ENCODE measurements at places on chromosomes 12 and 14.

DNA sequence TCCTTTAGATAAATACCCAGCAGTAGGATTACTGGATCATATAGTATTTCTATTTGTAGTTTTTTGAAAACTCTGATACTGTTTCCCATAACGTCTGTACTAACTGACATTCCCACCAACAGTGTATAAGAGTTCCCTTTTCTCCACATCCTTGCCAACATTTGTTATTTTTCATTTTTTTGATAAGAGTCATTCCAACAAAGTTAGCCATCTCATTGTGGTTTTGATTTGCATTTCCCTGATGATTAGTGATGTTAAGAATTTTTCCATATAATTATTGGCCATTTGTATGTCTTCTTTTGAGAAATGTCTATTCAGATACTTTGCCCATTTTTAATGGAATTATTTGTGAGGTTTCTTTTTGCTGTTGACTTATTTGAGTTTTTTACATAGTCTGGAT lies 486.0 kb downstream of the FLRT2 start:
- DNase-seq: peak; percentile 21

DNA sequence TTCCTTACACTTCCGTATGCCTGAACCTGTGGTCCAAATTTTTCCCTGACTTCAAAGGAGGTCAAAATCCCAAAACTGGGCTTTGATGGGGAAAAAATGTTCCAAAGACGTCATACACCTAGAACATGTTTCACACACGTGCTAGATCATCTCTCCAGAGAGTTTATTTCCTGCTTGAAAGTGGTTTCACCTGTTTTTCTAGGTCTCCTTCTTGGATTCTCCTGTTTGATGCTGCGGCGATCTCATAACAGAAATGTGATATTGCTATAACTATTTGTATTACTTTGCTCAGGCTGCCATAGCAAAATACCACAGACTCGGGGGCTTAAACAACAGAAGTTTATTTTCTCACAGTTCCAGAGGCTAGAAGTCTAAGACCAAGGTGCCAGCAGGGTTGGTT lies 19.7 kb upstream of the TMCC3 start:
- DNase-seq: no peak

DNA sequence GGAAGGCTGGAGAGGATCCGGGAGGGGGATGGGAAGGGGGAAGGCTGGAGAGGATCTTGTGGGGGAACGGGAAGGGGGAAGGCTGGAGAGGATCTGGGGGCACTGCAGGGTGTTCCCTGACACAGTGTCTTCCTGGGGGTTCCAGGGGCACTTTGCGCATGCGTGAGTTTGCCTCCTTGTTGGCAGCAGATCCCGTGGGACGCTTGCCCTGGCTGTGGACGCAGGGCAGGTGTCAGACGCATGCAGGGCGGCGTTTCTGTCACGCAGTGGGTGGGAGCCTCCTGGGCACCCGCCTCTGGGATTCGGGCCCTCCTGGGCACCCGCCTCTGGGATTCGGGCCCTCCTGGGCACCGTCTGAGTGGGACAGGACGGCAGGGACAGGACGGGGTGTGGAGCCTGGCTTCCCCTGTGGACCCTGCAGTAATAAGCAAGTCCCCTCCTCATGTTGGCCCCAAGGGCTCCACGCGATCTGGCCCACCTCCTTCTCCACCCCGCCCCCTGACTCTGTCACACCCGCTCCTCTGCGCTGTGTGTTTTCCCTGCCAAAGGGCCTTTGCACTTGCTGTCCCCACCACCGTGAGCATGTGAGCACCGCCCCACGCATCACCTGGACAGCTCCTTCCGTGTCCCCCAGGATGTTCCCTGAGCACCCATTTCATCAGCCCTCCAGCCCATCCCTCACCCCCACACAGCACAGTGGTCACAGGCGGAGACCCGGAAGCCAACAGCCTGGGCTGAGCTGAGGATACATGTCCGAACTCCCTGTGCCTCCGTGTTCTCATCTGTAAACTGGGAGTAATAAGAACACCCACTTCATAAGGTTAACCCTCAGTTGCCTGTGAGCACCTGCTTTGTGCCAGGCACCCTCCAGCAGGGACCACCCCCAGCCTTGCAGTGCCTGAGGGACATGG lies 4.4 kb downstream of the MMP17 start:
- DNase-seq: no peak

- DNase-seq: peak; percentile 53
Measured at GRCh38 chr12:116210131-116210530, 67.4 kb downstream of the MED13L start.

DNA sequence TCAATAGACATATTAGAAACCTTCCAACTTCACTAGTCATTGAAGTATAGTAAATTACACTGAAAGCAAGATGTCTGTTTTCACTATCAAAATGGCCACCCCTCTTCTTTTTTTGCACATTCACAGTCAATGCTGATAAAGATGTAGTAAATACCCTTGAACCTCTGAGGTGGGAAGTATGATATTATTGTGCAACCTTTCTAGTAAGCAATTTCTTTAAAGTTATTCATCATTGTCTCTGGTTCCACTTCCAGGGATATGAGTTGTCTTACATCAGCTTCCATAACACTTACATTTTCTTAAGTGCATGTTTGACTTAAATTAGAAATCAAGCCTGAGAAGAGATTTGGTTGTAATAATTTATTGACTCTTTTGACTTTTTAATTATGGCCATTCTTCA lies 453.9 kb upstream of the MGAT4C start:
- no peak for DNase-seq

Measured in astrocyte of the spinal cord (primary cell).